ENCODE measurements at places on chromosomes 13 and 19. TPM values are rescaled to one million over a fixed set of nuclear protein-coding genes. Genes with fewer than 3 reads are reported as not detected.

The PRX gene
- total RNA-seq = 1.2 TPM

The APOC4 gene
- total RNA-seq = not detected

The KLF2 gene
- 10.0 TPM for total RNA-seq

The PNMA8A gene
- total RNA-seq = 11.7 TPM

The KLF5 gene
- total RNA-seq = 31.9 TPM

The LILRA5 gene
- total RNA-seq = not detected

The KLK11 gene
- not detected for total RNA-seq

The CCDC169 gene
- total RNA-seq = 0.46 TPM

The FFAR1 gene
- total RNA-seq = not detected

The KRTDAP gene
- not detected for total RNA-seq

The LILRA6 gene
- not detected for total RNA-seq

The ZNF30 gene
- total RNA-seq = 5.2 TPM

The ITGBL1 gene
- 1.5 TPM for total RNA-seq

The LGALS14 gene
- total RNA-seq = not detected

The SOX21 gene
- total RNA-seq = 1.2 TPM

The SLC10A2 gene
- total RNA-seq = not detected

The SPIB gene
- total RNA-seq = 0.25 TPM

The LCP1 gene
- total RNA-seq = 0.30 TPM

The ZNF547 gene
- 1.1 TPM for total RNA-seq

The PRODH2 gene
- total RNA-seq = 0.25 TPM

The ZNF835 gene
- total RNA-seq = not detected

The IFI30 gene
- total RNA-seq = 15.6 TPM

The ZNF723 gene
- total RNA-seq = not detected

The WDR87 gene
- total RNA-seq = not detected
